Osteoblast (primary cell): ENCODE measurements at places on chromosomes 4 and X. TPM values are rescaled to one million over a fixed set of nuclear protein-coding genes. Genes with fewer than 3 reads are reported as not detected.

C4orf36 gene
- total RNA-seq = 0.72 and 0.88 TPM in 2 replicates

HMX1 gene
- total RNA-seq = not detected in 2 replicates

UXT gene
- total RNA-seq = 93.4 and 94.9 TPM in 2 replicates

TMPRSS11F gene
- total RNA-seq = not detected in 2 replicates

SH3TC1 gene
- total RNA-seq = 3.5 and 3.6 TPM in 2 replicates

BEX2 gene
- total RNA-seq = 2.4 and 4.3 TPM in 2 replicates

FAM184B gene
- total RNA-seq = under 0.01 TPM in 1 of 2 replicates, not detected in the other

MBTPS2 gene
- total RNA-seq = 9.0 and 9.1 TPM in 2 replicates

SLC25A14 gene
- total RNA-seq = 10.9 and 13.3 TPM in 2 replicates

GAGE1 gene
- not detected in 2 replicates for total RNA-seq

SLC25A31 gene
- not detected in 2 replicates for total RNA-seq

ARHGEF38 gene
- not detected in 2 replicates for total RNA-seq

ZAR1 gene
- total RNA-seq = not detected in 2 replicates

SERPINA7 gene
- total RNA-seq = not detected in 2 replicates

IQSEC2 gene
- total RNA-seq = 10.1 and 14.7 TPM in 2 replicates

DAPP1 gene
- not detected in 2 replicates for total RNA-seq

SNCA gene
- total RNA-seq = 0.29 and 0.72 TPM in 2 replicates

- no peak overlapping the region for H3K27ac ChIP-seq
- H3K4me1 ChIP-seq = peaks cover 4% of the 10 kb centered on the region
- H3K36me3 ChIP-seq = no peaks in the 10 kb centered on the region
Measured at GRCh38 chr4:3652586-3652985, 113.6 kb upstream of the ADRA2C start.

GRCh38 chrX:55484948-55485347 lies 4.7 kb downstream of the USP51 start:
- no peak overlapping the region for H3K4me3 ChIP-seq
- DNase-seq = no peak
- H3K4me1 ChIP-seq = no peaks in the 10 kb centered on the region
- no peaks in the 10 kb centered on the region for H3K27me3 ChIP-seq

GRCh38 chr4:87045234-87045558 lies 110.4 kb downstream of the AFF1 start:
- H3K27me3 ChIP-seq = no peaks in the 10 kb centered on the region
- peaks cover 30% of the 10 kb centered on the region for H3K4me1 ChIP-seq
- no peak for DNase-seq

DNA sequence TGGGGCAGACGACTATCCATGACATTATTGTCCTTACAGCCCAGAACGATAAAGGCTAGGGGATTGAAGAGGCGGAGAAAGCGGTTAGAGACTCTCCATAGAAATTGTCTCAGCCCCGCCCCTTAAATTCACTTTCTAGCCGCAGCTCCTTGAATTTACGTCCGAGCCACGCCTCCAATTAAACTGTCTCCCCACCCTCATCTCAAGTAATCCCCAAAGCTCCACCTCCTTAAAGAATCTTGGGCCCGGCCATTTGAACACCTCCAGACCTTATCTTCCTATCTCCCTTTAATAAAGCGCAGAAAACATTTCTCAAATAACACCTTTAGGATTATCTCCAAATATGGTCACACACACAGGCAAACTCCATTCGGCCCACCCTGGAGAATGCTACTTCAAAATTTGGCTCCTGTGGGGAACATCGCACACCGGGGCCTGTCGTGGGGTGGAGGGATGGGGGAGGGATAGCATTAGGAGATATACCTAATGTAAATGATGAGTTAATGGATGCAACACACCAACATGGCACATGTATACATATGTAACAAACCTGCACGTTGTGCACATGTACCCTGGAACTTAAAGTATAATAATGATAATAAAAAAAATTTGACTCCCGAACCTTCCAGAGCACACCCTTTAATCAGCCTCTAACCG lies 7.2 kb upstream of the MAGIX start:
- H3K27ac ChIP-seq = peak overlapping the region; percentile 73
- H3K36me3 ChIP-seq = no peaks in the 10 kb centered on the region
- H3K4me1 ChIP-seq = no peaks in the 10 kb centered on the region
- peak overlapping the region; percentile 68 for H3K4me3 ChIP-seq
- H3K27me3 ChIP-seq = no peaks in the 10 kb centered on the region

DNA sequence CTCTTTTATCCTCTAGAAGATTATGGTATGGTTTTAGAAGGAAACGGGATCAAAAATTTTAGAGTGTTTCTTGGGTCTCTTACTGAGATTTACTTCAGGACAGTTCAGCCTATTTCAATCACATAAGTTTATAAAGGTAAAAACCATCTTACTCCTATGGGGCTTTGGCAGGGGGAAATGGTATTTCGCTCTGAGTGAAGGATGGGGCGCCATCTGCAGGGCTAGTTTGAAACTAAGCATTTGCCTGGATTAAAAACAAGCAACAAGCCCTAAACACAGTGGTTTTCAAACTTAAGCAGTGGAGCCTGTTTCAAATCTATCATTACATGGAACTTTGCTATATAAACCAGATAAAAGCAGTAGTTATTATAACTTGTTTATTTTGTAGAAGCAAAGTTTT lies 361.5 kb upstream of the FMR1 start:
- H3K36me3 ChIP-seq = no peaks in the 10 kb centered on the region
- H3K27ac ChIP-seq = no peak overlapping the region
- no peak overlapping the region for H3K4me3 ChIP-seq
- no peaks in the 10 kb centered on the region for H3K27me3 ChIP-seq
- no peaks in the 10 kb centered on the region for H3K4me1 ChIP-seq

DNA sequence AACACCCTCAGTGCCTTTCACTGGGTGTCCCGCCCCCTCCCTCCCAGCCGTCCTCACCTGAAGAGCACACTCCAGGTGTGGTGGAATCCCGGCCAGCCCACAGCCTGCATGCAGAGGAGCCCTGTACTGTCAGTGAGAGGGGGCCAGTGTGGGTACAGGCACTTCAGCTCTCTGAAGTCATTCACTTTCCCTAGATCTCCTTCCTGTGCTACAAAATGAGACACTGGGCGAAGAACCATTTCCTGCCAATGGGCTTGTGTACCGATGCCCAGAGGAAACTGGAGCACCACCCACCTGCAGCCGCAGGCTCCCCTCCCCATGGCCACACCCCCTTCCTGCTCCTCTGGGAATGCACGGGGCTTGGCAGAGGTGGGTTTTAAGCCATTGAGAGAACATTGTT lies 73.9 kb upstream of the C4orf50 start:
- no peak overlapping the region for H3K4me3 ChIP-seq
- H3K4me1 ChIP-seq = no peaks in the 10 kb centered on the region
- DNase-seq = no peak
- no peaks in the 10 kb centered on the region for H3K36me3 ChIP-seq
- H3K27ac ChIP-seq = no peak overlapping the region

- H3K27me3 ChIP-seq = peaks cover 6% of the 10 kb centered on the region
- no peaks in the 10 kb centered on the region for H3K36me3 ChIP-seq
- H3K4me3 ChIP-seq = no peak overlapping the region
- no peaks in the 10 kb centered on the region for H3K4me1 ChIP-seq
- no peak for DNase-seq
- H3K27ac ChIP-seq = no peak overlapping the region
Measured at GRCh38 chrX:110699109-110699508, 96.5 kb downstream of the CHRDL1 start.

DNA sequence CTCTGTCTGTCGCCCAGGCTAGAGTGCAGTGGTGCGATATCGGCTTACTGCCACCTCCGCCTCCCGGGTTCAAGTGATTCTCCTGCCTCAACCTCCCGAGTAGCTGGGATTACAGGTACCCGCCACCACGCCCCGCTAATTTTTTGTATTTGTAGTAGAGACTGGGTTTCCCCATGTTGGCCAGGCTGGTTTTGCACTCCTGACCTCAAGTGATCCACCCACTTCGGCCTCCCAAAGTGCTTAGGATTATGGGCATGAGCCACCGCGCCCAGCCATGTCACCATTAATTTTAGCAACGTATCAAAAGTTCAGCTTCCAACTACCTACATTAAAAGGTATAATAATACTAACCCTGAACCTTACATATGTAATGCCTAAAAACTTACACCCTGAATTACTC lies 940 bp upstream of the UTP3 start:
- H3K4me1 ChIP-seq = peaks cover 28% of the 10 kb centered on the region
- DNase-seq = no peak
- peak overlapping the region; percentile 93 for H3K4me3 ChIP-seq
- no peaks in the 10 kb centered on the region for H3K27me3 ChIP-seq
- peak overlapping the region; percentile 97 for H3K27ac ChIP-seq
- peaks cover 6% of the 10 kb centered on the region for H3K36me3 ChIP-seq

- peak overlapping the region; percentile 72 for H3K4me3 ChIP-seq
- H3K27ac ChIP-seq = peak overlapping the region; percentile 69
- peaks cover under 1% of the 10 kb centered on the region for H3K27me3 ChIP-seq
- peak; percentile 89 for DNase-seq
Measured at GRCh38 chrX:154019061-154019621, 561 bp downstream of the IRAK1 start.

DNA sequence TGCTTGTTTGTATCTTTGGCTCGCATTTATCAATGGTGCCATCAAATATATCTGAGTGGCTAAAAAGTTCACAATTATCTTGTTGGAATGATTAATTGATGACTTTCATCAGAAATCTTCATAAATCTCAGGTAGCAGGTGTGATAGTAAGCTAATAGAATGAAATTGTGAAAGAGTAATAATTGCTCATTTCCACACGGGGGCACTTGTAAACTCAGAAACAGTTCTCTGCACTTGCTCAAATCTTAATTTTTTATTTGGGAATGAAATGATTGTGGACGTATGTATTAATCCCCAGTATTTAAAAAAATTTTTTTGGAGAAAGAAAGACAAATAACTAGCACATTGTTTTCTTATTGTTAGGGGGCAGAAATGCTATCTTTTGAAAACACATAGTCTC lies 132.8 kb downstream of the DTHD1 start:
- no peaks in the 10 kb centered on the region for H3K36me3 ChIP-seq
- DNase-seq = no peak
- H3K27ac ChIP-seq = no peak overlapping the region
- H3K27me3 ChIP-seq = no peaks in the 10 kb centered on the region
- no peaks in the 10 kb centered on the region for H3K4me1 ChIP-seq
- H3K4me3 ChIP-seq = no peak overlapping the region

- peaks cover 23% of the 10 kb centered on the region for H3K4me1 ChIP-seq
- H3K27me3 ChIP-seq = no peaks in the 10 kb centered on the region
- DNase-seq = no peak
- no peak overlapping the region for H3K4me3 ChIP-seq
- H3K27ac ChIP-seq = peak overlapping the region; percentile 42
- H3K36me3 ChIP-seq = no peaks in the 10 kb centered on the region
Measured at GRCh38 chr4:141246683-141247429, 26.2 kb downstream of the ZNF330 start.

DNA sequence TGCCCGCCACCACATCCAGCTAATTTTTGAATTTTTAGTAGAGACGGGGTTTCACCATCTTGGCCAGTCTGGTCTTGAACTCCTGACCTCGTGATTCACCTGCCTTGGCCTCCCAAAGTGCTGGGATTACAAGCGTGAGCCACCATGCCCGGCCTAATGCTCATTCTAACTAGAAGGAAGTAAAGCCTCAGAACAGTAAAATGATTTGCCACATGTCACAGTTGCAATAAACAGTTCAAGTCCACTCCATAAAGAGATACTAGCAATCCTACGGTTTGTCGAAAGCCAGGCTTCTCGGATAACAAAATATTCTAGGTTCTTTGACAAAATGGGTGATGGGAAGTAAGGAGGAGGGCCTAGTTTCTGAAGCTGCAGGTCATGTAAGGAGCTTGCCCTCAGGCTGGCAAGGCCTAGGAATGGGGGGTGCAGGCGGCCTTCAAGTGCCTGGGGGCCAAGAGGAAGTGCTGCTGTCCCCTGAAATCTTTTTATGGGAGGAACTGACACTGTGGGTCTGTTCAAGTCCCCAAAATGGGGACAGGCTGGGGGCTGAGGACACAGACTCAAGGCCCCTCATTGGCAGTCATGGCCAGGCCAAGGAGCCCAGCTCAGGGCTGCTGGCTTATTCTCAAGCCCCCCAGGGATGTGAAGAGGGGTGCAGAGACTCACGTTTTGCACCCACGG lies 31.8 kb upstream of the ACSL1 start:
- H3K36me3 ChIP-seq = no peaks in the 10 kb centered on the region
- no peaks in the 10 kb centered on the region for H3K4me1 ChIP-seq
- H3K27me3 ChIP-seq = no peaks in the 10 kb centered on the region
- no peak for DNase-seq
- no peak overlapping the region for H3K4me3 ChIP-seq

- H3K4me1 ChIP-seq = peaks cover 19% of the 10 kb centered on the region
- H3K27ac ChIP-seq = peak overlapping the region; percentile 89
- peak; percentile 87 for DNase-seq
- peaks cover 30% of the 10 kb centered on the region for H3K27me3 ChIP-seq
- H3K36me3 ChIP-seq = peaks cover 2% of the 10 kb centered on the region
Measured at GRCh38 chrX:16869393-16870094, 618 bp downstream of the RBBP7 start.

GRCh38 chr4:21209860-21210259 lies 509.6 kb downstream of the PACRGL start:
- DNase-seq = no peak
- no peaks in the 10 kb centered on the region for H3K36me3 ChIP-seq
- H3K27me3 ChIP-seq = no peaks in the 10 kb centered on the region

- H3K4me1 ChIP-seq = peaks cover 17% of the 10 kb centered on the region
- no peak for DNase-seq
- H3K27ac ChIP-seq = no peak overlapping the region
- no peaks in the 10 kb centered on the region for H3K27me3 ChIP-seq
- no peaks in the 10 kb centered on the region for H3K36me3 ChIP-seq
Measured at GRCh38 chr4:185867770-185868169, 55.8 kb upstream of the SORBS2 start.

- no peaks in the 10 kb centered on the region for H3K36me3 ChIP-seq
- H3K4me3 ChIP-seq = peak within 1 kb of the TSS; percentile 73
- H3K27me3 ChIP-seq = peaks cover 28% of the 10 kb centered on the region
Measured at GRCh38 chr4:52861879-52862616, at the start of gene RASL11B. Gene RASL11B (plus strand): TSS chr4:52862317. CDS start chr4:52862508, 191 bp downstream.

GRCh38 chrX:107360788-107361360 lies 88.6 kb upstream of the FRMPD3 start:
- no peaks in the 10 kb centered on the region for H3K36me3 ChIP-seq
- H3K27ac ChIP-seq = no peak overlapping the region
- H3K4me1 ChIP-seq = no peaks in the 10 kb centered on the region
- H3K27me3 ChIP-seq = peaks cover 29% of the 10 kb centered on the region

DNA sequence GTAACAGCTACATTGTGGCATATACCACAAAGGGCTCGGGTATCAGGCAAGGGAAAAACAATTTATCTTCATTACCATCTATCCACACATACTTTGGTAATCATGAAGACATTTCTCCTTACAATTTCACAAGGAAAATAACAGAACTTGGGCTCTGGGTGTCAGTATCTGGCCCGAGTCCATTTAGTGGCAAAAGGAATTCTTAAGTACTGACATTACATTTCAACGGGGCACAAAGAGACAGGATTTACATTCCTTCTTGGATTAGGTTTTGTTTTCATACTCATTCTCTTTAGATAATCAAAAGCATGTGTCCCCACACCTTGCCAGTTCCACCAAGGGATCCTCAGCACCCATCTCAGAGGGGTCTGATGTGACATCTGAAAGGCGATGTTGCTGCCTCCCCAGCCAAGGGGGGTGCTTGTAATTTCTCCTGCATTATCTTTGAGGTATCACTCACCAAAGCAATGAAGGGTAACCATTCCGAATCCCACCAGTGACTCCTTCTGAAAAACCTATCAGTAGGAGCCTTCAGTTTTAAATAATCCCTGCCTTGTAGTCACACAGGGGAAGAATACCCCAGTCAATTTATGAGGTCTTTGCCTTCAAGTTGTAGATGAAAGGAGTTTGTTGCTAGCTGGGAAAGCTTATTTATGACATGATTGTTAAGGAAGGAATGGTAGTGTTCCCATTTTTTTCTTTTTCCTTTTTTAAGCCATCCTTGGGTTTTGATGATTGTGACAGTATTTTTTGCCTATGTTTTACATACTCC lies 118.6 kb downstream of the PALLD start:
- H3K27ac ChIP-seq = peak overlapping the region; percentile 83
- H3K36me3 ChIP-seq = no peaks in the 10 kb centered on the region
- H3K4me1 ChIP-seq = peaks cover 80% of the 10 kb centered on the region
- H3K4me3 ChIP-seq = no peak overlapping the region
